Peyer's patch (tissue), 4 donors: ENCODE measurements at places on chromosomes 7 and 10. TPM values are rescaled to one million over a fixed set of nuclear protein-coding genes. Genes with fewer than 3 reads are reported as not detected.

GRCh38 chr7:75623390-75624133 is 115.2 kb downstream of the HIP1 start:
- DNase-seq: no peak

- DNase-seq: no peak
Observed at GRCh38 chr10:16894821-16895220, 77.6 kb upstream of the RSU1 start.

DNA sequence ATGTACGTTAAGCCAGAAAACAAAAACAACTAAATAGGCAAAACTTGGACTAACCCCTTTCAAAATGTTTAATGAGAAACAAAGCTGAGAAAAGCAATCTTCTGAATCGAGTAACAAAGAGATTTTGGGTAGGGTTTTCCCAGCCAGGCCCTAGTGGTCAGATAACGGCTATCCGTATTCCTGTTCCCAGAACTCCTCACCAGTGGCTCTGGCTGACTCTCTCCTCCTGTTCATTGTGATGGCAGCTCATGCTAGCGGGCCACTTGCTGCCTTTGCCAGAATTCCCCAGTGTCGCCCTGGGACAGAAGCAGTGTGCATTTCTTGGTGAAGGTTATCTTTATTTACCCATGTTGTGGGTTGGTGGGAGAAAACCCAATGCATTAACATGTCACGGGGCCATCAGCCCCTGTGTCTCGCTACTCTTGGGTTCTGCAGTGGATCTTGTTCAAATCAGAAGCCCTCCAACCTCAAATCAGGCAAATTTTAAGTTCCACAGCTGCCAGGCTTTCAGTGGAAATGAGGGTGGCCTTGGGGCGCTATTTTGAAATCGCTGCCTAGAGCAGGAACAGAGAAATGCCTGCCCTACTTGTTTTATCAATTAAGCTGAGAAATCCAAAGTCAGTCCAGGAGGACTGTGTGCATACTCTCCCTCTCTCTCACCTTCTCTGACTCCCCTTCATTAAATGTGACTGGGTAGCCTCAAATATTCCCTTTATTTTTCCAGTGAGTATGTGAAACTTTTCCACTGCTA is 164.5 kb upstream of the NPVF start:
- DNase-seq: no peak

- DNase-seq: no peak
Observed at GRCh38 chr7:20323595-20323994, 7.1 kb upstream of the ITGB8 start.

The MXI1 gene
- 57.6 TPM for total RNA-seq

The LBX1 gene
- total RNA-seq: not detected
